GM12878 (cell line): ENCODE measurements at places on chromosomes 6 and 20. TPM values are rescaled to one million over a fixed set of nuclear protein-coding genes. Genes with fewer than 3 reads are reported as not detected.

COL9A3 gene
- total RNA-seq = 0.96 and 1.0 TPM in 2 replicates

TREM2 gene
- total RNA-seq = not detected in 2 replicates

- DNase-seq = no peak
Measured at GRCh38 chr6:137661601-137662000, 167.4 kb upstream of the OLIG3 start.

PRIM2 gene
- 23.1 and 25.0 TPM in 2 replicates for total RNA-seq

GRCh38 chr6:70270287-70271005, 32.4 kb downstream of the COL9A1 start:
- peak; percentile 11 for DNase-seq

ATP5F1E gene
- 96.4 and 107 TPM in 2 replicates for total RNA-seq

- DNase-seq = no peak
Measured at GRCh38 chr20:25136643-25137559, 55.0 kb upstream of the VSX1 start.

PGC gene
- total RNA-seq = 0.26 and 1.2 TPM in 2 replicates

SMOC2 gene
- total RNA-seq = 0.10 and 0.11 TPM in 2 replicates

- peak; percentile 32 for DNase-seq
Measured at GRCh38 chr20:62382306-62383198, 4.4 kb upstream of the RPS21 start.

DNA sequence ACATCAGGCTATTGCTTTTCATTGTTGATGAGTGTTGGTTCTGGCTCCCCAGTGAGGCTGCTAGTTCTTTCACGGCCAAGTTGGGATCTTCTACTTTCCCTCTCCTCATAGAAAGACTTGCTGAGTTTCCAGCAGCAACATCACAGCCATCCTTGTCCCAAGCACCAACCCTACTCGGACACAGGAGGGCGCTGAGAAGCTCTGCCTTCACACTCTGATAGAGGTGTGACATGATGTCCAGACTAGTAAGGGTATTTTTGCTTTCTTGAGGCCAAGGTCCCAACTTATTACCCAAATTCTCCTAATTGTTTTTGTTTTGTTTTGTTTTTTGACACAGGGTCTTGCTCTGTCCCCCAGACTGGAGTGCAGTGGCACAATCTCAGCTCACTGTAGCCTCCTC, 3.0 kb upstream of the GCM1 start:
- no peak for DNase-seq

- DNase-seq = no peak
Measured at GRCh38 chr20:58868795-58869194, 16.3 kb downstream of the GNAS start.
